ENCODE measurements at places on chromosomes 16 and 17.
A peak's percentile ranks its signal among the peaks of the same experiment; 100 is the strongest.

DNA sequence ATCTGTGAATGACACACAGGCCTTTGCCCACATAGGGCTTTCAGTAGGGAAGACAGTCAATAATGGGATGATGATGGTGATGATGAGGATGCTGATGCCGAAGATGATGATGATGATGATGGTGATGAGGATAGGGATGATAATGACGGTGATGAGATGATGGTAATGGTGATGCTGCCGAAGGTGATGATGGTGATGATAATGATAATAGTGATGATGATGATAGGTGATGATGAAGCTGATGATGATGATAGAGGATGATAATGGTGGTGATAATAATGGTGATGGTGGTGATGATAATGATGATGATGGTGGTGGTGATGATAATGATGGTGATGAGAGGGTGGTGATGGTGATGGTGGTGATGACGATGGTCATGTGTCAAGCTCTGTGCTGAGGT is 12.9 kb downstream of the FOXL1 start:
- no peak for DNase-seq

GRCh38 chr17:79326814-79327213 is 252.2 kb downstream of the ENGASE start:
- no peak for DNase-seq

DNA sequence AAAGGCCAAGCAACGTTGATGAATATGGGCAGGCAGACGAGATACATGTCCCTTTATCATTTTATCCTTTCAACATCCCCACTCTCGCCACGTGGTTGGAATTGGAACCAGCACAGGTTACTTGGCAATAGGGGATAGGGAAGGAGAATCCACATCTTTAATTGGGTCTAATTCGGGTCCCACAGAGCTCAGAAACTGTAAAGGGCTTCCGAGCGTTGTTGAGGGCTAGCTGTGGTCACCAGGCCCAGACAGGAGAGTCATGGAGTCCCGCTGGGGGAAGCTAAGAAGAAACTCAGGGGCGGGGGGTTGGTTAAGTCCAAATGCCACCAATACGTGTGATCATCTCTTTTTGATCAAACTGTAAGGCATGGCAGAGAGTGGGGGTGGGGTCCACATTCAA is 271.3 kb upstream of the ZFHX3 start:
- DNase-seq: no peak

DNA sequence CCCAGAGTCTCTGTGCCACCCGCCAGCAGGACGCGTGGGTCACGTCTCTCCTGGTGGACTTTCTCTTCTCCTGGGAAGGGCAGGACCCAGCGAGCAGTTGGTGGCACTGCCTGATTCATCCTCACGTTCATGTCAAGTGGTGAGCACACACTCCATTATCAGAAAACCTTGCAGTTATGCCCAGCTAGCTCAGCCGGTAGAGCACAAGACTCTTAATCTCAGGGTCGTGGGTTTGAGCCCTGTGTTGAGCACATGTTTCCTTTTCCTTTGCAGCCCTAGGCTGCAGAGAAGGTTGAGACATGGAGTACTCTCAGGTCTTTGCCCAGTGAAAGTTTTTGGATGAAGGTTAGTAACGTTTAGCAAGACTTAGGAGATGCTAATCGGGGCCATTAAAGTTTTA is 8.0 kb downstream of the OR1F1 start:
- no peak for DNase-seq

DNA sequence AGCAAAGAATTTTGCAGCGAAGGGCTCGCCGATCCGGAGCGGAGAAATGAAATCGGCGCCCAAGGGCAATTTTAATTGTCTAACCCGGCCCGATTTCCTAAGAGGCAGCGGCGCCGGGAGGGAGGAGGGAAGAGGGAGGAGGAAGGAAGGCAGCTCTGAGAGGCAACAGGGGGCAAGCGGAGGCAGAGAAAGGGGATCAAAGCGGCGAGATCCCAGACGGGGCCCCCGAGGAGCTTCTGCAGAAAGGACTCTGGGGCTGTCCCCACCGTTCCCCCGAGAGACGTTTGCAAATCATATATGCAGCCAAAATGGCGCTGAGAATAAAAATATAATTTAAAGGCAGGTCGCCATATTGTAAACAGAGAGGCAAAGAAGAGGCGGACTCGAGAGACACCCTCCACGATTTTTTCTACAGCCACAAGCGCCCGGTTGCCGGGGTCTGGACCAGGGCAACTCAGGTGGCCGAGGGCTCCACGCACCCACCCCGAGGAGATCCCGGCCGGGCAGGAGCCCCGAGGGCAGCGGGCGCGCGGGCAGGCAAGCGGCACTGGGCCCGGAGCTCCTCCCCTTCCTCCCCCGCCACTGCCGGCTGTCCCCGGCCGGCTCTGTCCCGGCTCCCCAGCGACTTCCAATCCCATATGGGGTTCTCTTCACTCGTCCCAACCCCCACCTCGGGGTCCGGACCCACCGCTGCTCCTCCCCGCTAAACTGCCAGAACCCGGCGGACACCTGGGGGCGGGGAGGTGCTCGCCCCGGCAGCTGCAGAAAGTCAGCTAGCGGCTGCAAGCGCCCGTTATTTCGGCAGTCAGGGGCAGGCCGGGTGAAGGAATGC is 1.9 kb downstream of the PHF12 start:
- peak; percentile 54 for DNase-seq

GRCh38 chr17:50952013-50952412 is 85.9 kb upstream of the TOB1 start:
- no peak for DNase-seq

GRCh38 chr16:27217256-27217655 is 13.9 kb downstream of the KDM8 start:
- no peak for DNase-seq

- no peak for DNase-seq
Measured at GRCh38 chr16:53413864-53414263, 20.4 kb upstream of the RBL2 start.

DNA sequence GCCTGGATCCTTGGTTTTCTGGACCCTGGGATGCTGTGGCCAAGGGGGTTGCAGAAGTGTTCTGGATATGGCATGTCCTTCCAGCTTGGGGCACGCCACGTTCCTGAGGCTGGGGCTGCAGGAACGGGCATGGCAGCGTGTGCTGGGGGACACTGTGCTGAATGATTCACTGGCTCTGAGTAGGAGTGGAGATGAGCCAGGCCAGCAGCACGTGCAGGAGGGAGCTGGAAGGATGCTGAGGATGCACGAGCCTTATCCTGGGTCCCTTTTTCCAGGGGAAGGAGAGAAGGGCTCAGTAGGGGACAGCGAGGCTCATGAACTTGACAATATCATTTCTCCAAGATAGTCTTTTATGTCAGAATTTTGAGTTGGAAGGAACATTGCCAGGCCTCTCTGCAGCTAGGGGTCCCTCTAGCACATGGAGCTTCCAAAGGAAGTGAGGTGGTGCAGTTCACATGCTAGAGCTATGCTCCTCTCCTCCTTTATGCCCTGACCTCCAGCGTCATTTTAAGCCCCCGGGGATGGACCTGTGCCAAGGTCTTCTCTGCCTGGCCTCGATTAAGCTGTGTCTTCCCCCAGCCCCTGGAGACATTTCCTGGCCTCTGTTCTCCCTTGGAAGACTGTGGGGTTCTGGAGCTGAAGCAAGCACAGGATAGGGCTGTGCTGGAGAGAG is 125.9 kb downstream of the OR1D5 start:
- DNase-seq: no peak

DNA sequence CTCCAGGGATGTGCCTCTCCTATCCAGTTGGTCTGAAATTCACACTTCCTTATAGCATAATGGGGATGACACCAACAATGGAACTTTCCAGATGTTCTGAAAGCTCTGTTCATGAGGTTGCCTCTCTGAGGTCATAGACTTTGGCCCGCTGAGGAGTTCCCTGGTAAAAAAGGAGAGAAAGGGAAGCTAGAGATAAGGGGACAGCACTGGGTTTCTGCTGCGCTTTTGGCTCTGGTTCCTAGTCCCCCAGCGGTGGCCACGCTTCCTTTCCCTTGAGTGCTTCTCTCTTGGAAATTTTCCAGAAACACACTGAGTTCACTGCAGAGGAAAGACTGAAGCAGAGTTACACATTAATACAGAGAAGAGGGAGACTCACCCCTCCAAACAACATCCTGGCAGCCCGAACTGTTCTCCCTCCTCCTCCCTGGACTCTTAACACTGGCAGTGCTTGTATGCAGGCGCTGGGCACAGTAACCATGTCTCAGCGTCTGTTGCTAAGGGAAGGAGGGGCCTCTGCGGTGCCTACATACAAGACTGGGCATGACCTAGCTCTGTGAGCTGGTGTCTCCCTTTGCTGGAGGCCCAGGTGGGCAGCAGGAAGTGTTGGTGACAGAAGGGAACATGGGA is at the start of gene DNAH3:
Gene DNAH3 (minus strand): TSS at position 472 of the 627 bp plus-strand sequence. CDS start 527 bp downstream, outside the sequence.
- no peak for DNase-seq
